ENCODE measurements at places on chromosomes 11 and 22.
A peak's percentile ranks its signal among the peaks of the same experiment; 100 is the strongest.

DNA sequence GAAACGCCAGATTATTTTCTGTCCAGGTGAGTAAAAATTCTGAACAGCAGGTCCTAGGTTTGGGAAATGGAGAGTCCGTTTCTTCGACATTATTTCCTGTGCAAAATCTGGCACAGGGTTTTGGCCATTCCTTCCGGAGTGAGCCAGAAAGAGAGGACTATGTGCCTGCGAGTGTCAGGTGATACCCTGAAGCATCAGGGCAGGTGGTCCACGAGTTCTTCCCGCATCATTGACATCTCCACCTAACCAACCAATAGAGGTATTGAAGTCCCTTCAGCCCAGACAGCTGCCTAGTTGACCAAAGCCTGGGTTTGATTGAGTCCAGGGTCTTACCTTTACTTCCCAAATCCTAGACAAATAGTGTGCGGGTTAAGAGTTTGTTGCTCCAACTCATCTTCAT is 808 bp downstream of the SNAP29 start:
- DNase-seq = no peak

DNA sequence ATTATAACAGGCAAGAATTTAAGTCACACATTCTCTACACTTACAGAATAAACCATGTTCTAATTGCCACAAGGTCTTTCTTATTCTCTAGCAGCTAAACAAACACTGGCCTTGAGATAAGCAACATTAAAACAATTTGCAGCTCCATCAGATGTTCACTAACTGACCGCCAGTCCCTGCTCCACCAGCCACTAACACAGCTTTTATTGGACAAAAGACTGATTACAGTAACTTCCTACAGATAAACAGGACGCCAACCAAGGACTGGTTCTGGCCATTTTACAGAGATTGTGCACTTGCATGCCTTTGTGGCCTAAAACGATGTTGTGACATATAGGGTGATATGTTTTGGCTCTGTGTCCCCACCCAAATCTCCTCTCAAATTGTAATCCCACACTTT is 388.9 kb upstream of the LRRC4C start:
- no peak for DNase-seq

DNA sequence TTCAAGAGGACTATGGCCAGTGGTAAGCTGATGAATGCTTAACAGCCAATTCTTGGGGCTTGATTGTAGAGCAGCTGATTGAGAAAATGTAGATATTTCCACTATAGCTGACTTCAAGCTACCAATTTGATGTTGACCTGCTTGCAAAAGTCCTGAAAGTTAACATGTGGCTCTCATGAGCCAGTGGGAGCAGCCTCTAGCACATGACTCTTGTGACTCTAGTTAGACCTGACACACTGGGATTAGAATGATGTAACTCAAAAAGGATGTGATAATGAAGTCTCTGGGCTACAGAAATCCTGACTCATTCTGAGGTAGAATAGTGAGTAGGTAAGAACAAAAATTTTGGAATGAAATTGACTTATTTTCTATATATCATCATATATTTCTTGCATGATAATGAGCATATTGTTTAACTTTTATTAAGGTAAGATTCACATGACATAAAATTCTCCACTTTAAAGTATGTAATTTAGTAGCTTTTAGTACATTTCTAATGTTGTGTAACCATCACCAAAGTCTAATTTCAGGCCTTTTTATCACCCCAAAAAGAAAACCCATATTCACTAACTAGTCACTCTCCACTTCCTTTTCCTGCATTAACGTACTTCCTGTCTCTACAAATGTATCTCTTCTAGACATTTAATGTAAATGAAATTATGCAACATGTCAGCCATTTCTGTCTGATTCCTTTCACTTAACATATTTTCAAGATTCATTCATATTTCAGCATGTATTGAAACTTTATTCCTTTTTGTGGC is 16.1 kb upstream of the OR52H1 start:
- peak; percentile 29 for DNase-seq

- DNase-seq = peak; percentile 58
Observed at GRCh38 chr11:12761029-12761428, 86.8 kb downstream of the TEAD1 start.

DNA sequence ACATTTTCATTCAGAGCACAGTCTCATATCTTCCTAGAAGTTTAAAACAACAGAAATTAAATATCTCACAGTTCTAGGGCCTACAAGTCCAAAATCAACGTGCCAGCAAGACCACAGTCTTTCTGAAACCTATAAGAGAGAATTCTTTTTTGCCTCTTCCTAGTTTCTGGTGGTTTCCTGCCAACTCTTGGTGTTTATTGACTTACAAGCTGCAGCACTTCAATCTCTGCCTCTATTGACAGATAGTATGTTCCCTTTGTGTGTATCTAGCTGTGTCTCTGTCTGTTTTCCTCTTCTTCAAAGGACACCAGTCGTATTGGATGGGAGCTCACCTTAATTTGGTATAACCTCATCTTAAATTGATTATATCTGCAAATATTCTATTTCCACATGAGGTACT is 347.5 kb downstream of the DCDC1 start:
- DNase-seq = no peak

GRCh38 chr11:47413351-47413750 is 5.0 kb downstream of the SLC39A13 start:
- no peak for DNase-seq

All from IMR-90 (cell line).